Activated CD8-positive, alpha-beta memory T cell treated with anti-CD3 and anti-CD28 coated beads, Interleukin-2, amount 50 U/mL, for 48 hours (primary cell): ENCODE measurements at places on chromosomes 2 and 18.
A peak's percentile ranks its signal among the peaks of the same experiment; 100 is the strongest.

DNA sequence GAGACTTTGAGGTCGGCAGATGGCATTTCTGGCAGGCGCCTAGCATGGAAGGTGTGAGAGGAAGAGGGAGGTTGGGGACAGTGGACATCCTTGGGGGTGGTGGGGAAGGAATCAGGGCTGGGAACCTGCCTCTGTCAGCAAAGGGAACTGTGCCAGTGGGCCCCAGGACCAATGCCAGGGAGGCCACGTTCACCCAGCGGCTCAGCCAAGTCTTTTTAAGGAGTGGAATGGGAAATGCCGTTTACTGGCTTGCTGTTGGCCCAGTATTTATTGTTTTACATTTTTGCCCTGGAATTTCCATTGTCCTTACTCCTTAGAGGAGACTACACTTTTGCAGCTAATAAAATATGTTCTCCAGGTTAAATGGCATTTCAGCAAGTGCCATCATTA, 135.2 kb downstream of the MCFD2 start:
- DNase-seq = no peak

DNA sequence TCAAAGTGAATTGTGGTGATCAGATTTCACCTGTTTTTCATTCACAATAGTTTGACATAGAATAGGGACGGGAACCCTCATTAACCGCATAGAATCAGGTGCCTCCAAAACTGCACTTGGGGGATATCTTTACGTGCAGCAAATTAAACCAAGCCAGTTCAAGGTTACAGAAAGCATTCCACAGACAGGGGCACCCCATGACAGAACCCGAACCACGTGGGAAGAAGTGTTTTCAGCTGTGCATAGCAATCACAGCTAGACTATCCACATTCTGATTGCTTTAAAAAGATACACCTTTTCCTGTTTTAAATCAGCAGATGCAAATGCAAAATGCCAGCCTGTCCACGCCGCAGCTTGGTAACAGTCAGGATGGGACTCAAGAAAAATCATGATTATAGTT, 205.8 kb downstream of the ANAPC1 start:
- no peak for DNase-seq

GRCh38 chr2:38600921-38601455, 1.7 kb downstream of the HNRNPLL start:
- DNase-seq = no peak

GRCh38 chr2:102166189-102166845, 20.5 kb upstream of the IL1RL2 start:
- no peak for DNase-seq

DNA sequence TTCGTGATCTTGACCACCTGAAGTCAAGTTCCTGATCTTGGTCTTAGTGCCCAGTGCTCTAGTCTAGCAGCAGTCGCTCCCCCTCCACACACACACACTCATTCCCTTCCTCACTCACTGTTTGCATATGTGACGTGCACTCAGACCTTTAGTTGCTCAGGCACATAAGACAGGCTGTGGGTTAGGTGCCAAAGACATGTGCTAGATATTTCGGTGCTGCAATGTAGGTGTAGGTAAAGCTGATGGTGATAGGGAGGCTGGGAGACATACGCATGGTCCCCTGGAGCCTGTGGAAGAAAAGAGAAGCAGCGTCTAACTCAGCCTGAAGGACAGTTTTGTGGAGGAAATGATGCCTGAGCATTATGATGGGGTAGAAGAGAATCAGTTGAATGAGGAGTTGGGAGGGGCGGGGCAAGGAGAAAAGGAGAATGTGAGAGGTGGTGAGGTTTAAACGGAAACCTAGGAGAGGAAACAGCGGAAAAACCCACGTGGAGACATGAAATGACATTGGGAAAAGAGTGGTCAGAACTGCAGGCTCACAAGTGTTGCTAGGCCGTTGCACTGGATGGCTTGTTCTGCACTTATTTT, 3.8 kb downstream of the TTC39C start:
- no peak for DNase-seq

- no peak for DNase-seq
These were observed 8.0 kb downstream of the SIX3 start for GRCh38 chr2:44949329-44950151.

- DNase-seq = no peak
These were observed 30.0 kb upstream of the ITGAV start for GRCh38 chr2:186559848-186560247.

DNA sequence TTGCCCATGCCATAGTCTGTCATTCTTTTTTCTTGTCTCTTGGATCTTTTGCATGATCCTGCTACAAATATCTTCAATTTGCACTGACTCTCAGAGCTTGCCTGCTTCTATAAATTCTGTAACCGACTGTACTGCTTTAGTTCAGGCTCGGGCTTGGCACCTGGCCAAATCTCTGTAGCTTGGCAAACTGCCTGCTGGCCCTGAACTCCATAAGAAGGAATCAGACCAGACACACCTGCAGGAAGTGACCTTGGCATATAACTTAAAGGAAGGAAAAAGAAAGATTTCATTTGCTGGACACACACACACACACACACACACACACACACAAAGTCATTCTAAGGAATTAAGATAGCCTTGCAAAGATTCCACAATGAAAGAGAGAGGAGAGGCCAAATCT, 291.2 kb upstream of the DDX18 start:
- no peak for DNase-seq

GRCh38 chr2:128448331-128449225, 129.9 kb upstream of the HS6ST1 start:
- DNase-seq = peak; percentile 42

- DNase-seq = no peak
These were observed 181.6 kb upstream of the GALNT5 start for GRCh38 chr2:157075924-157076323.

DNA sequence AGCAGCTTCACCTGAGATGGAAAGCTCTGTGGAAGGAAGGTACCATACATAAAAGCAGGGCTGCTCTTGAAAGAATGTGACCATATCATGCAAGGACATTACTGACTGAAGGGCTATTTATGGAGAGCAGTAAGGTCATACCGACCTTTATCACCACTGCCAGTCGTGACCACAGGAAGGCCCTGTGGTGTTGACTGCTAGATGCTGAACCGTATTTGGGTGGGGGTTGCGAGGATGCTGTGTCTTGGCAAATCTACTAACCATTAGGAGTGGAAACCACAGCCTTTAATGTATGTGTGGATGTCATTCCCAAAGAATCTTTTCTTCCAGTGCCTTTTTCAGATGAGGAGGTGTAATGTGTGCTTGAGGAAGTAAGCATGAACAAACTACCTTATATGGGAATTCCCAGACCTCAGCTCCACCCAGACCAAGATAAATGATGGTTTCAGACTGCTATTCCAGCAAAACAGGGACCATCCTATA, 60.8 kb downstream of the LIMS1 start:
- DNase-seq = no peak

DNA sequence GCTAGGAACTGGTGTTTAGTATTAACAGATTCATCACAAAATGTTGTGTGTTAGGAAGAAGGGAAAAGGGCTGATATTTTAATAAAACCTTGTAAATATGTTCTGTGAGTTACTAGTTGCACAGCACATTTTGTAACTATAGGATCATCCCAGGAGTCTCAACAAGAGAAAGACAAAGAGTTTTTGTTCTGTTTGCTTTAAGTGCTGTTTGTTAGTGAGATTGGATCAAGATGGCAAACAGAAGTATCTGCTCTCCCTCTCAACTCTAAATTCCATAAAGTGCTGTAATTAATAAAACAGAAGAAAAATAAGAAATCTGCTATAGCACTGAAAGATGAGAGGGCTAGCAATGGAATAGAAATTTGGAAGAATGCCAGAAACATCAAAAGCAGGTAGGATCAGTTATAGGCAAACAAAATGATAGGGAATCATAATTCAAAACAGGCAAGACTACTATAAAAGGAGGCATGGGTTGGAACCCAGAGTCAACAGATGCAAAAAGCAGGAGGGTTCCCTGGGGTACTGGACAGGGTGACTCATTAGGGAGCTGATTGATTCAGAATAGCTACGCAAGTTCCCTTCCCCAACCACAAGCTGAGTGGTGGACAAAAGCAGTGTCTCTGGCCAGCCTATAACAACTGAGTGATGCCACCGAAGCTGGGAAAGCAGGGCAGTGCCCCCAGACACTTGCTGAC, 75.8 kb downstream of the DYNC1I2 start:
- no peak for DNase-seq
